ENCODE measurements at places on chromosomes 2 and 18.

DNA sequence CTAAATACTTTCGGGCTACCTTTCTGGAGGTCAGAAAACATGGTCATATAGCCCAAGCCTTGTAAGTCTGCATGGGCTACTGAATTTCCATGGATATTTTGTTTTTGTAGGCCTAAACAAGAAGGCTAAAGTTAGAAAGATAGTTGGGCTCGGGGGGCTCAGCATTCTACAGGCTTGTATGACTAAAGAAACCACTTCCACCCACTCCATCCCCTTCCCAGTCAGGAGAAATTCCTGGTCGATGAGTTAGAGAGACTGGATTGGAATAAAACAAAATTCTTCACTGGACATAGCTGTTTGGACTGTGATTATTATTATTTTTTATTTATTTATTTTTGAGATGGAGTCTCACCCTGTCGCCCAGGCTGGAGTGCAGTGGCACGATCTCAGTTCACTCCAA is 539.4 kb upstream of the TNP1 start:
- no peak for DNase-seq

GRCh38 chr2:64652231-64653108 is 1.2 kb downstream of the SERTAD2 start:
- DNase-seq: no peak

DNA sequence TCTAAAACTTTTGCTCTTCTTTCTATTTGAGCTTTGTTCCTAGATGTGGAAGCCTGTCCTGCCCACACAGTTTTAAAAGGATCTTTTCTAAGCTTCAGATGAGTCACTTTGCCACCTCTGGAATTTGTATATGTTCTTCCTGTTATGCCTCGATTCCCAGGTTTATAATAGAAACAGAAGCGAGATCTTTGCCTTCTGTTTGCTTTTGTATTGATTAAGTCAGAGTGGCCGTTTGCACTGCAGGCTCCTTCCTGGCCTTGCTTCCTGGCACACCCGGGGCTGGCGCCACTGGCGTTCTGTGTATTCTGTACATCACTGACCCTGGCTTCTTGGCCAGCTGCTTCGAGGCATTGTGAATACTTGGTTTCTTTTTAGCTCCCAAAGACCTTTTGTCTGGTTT is 91.8 kb downstream of the MTCL1 start:
- DNase-seq: no peak

- DNase-seq: peak; percentile 55
Measured at GRCh38 chr18:13382366-13382953, 163.9 kb downstream of the LDLRAD4 start.

- DNase-seq: no peak
Measured at GRCh38 chr2:152200565-152201465, 25.3 kb upstream of the STAM2 start.

DNA sequence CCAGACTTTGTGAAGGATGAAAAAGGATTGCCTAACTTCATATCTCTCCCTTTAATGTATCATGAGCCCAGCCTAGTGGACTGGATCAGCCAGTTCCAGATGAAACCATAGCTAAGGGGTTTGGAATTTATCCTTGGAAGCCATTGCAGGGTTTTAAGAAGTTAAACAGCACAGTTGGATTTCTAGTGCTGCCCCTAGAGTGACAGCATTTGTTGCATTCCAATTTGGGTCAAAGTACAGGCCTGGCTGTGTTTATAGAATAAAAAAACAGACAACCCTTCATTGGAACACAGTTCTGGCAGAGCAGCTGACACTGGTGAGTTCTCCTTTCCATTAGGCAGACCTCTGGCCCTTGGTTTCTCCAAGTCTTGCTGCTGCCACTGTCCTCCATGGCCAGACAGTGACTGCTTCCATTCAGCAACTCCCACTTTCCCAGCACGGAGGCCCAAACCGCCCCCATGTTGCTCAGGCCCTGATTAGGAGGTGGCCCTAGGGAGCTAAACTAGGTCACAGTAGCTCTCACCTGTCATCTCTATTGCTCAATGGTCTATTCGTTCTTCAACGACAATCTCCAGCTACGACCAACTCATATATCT is 8.0 kb downstream of the GPR39 start:
- DNase-seq: no peak

- no peak for DNase-seq
Measured at GRCh38 chr2:186503827-186504606, 18.0 kb downstream of the ZC3H15 start.

DNA sequence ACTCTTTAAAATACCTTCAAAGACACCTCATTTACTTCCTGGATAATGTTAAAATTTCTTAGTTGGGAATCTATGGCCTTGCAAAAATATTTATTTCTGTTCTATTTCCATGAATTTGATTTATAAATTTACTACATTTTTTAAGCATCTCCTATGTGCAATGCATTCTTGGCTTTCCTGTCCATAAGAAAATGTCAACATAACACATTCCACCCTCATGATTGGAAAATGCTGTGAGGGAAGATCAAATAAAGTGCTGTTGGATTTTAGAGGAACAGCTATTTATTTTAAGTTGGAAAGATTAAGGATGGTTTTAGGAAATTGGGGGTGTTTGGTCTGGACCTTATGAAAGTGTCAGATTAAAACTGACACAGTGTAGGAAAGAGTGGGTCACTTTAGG is 45.4 kb upstream of the MC4R start:
- no peak for DNase-seq

DNA sequence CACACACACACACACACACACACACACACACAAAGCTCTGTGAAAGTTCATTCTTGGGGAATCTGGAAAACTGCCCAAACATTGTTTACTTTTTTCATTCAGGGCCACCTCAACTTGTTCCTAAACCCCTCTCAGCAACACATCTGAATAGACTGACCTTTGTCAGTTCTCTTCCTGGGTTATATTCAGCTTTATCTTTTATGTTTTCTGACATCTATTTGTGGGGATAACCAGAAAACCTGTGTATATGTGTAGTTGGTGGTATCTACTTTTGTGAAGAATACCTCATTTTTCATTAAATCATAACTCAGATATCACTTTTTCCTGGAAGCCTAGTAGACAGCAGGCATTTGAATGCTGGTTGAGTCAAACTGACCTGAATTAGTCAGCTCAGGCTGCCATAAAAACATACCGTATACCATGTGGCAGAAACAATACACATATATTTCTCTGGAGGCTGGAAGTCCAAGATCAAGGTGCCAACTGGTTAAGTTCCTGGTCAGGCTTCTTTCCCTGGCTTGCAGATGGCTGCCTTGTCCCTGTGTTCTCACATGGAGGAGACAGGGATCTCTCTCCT is 11.0 kb upstream of the RNF144A start:
- DNase-seq: no peak

GRCh38 chr2:232869138-232870017 is 686 bp upstream of the SNORC start:
- no peak for DNase-seq

DNA sequence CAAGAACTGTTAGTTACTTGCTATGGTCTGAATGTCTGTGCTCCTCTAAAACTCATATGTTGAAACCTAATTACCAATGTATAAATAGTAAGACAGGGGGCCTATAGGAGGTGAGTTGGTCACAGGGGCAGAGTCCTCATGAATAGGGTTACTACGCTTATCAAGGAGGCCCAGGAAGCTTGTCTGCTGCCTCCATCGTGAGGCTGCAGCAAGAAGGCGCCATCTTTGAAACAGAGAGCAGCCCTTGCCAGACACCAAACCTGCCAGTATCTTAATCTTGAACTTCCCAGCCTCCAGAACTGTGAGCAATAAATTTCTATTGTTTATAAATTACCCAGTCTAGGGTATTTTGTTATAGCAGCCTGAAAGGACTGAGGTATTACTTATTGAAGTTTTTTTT is 79.1 kb downstream of the TGIF1 start:
- no peak for DNase-seq

GRCh38 chr2:156553714-156554442 is 117.7 kb downstream of the GPD2 start:
- DNase-seq: no peak

GRCh38 chr2:51795248-51795888 is 763.4 kb upstream of the NRXN1 start:
- DNase-seq: no peak

DNA sequence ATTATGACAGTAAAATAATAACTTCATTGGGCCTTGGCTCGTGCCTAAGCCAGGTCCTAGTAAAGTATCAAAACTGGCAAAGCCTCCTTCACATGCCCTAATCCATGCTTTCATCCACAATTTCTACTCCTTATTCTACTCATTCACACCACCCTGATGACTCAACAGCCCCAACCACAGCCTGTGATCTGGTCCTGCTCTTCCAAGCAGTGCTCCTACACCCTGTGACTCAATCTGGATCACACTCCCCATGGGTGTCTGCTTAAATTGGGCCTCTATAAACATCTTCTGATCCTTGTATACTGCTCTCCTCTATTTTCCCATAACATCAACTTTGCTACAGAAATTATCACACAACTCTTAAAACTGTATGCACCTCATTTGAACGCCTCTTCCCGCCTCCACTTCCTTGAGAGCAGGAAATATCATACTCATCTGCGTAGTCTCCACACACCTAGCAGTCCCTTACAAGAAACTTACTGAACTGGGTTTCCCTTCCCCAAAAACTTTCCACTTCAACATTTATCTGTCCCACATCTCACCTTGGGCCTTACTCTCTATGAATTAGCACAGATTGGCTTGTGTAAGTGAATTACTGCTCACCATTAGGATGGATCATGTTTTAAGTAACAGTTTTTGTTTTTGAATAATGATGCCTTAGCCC is 15.9 kb downstream of the GTF3C3 start:
- no peak for DNase-seq

DNA sequence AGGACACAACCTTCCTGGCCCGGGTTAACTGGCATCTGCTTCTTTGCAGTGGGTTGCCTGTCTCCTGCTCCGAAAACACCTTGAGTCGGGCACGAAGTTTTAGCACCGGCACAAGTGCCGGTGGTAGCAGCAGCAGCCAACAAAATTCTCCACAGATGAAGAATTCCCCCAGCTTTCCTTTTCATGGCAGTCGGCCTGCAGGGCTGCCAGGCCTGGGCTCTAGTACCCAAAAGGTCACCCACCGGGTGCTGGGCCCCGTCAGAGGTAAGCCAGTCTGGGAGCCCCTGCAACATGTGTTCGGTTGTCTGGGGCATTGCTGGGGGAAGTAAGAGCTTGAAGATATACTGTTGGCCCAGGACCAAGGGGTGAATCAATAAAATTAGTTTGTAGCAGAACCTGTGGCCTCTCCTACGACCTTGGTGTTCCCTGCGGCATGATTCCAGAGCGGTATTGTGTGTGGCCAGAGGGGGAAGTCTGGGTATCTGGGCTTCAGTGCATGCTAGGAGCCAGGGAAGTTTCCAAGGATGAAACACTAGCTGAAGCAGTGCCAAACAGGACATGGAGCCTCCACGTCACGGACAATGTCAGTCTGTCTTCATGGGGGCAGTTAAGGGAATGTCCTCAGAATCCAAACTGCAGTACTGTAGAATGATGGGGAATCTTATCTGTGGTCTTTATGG is 7.8 kb downstream of the AGBL5 start:
- no peak for DNase-seq

- no peak for DNase-seq
Measured at GRCh38 chr2:227813229-227813561, 447 bp upstream of the CCL20 start.

DNA sequence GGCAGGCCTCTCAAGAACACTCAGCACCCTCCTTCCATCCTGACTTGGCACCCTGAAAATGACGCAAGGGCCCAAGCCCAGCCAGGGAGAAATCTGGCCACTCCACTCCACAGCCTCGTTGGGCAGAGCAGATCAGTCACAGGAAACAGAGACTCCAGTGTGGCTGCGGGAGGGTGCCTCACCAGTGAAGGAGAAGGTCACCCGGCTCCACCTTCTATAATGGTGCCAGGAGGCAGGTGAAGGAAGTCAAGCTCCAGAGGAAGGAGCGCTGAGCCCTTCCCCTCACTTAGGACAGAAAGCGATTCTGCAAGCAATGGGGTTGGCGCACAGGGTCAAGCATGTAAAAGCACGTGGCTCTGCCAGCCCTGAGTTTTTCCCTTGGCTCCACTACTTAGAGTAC is 35.3 kb downstream of the CRACDL start:
- DNase-seq: no peak

GRCh38 chr2:2855297-2855696 is 522.3 kb downstream of the EIPR1 start:
- DNase-seq: no peak

DNA sequence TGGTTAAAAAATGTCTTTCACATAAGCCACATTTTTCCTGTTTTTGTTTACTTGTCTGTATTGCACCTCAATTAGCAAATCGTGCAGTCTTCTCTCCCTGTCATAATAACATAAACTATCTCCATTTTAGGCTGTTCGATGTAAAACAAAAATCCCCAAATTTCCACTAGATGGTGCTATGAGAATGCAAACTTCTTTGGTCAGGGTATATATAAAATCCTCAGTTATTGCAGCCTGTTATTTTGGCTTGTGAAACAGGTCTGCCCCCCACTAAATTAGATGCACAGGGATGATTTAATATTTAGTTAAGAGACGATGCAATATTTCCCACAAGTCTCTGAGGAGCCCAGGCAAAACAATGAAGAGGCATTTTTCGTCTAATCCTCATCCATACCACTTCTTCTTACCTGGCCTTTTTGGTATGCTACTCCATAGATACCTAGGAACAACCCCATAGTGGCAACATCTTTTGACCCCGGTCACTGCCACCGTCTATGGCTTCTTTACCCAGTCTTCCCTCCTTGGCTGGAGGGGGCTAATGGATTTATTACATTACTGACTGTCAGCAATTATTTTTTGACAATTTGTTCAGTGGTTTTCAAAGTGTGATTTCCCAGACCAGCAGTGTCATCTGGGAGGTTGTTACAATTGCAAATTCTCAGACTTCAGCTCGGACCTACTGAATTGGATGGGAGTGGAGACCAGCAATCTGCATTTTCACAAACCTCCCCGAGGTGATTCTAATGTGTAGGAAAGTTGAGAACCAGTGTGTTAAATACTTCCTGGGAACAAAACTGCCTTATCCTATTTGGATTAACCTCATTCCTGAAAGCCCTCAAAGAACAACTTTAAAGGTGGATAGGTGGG is 117.4 kb upstream of the CWC22 start:
- no peak for DNase-seq

DNA sequence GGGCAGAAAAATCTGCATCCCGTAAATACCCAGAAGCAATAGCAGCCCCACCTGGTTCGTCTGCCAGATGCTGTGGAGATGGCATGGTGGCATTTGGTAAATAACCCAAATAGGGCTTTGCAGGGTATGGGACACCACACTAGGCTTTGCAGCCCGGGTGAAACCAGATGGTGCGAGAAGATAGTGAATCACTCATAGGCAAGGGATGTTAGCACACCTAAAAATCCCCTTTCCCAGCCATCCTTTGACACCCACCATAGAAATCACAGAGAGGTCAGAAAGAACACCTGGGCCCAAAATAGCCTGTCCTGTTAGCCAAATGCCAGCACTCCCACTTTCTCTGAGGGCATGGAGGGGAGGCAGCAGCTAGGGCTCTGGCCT is 47.6 kb downstream of the BCL11A start:
- no peak for DNase-seq

- no peak for DNase-seq
Measured at GRCh38 chr2:227545990-227546389, 52.7 kb upstream of the SCYGR2 start.

- no peak for DNase-seq
Measured at GRCh38 chr2:183533021-183533420, 408.8 kb downstream of the NUP35 start.

- DNase-seq: no peak
Measured at GRCh38 chr18:67475673-67476072, 40.8 kb downstream of the DSEL start.

Data from activated CD4-positive, alpha-beta T cell treated with anti-CD3 and anti-CD28 coated beads, Interleukin-2, amount 50 U/mL, for 1 hour (primary cell).